PC-9 (cell line): ENCODE measurements at places on chromosomes 1 and 21.

GRCh38 chr1:169387399-169387798, 19.4 kb downstream of the BLZF1 start:
- no peak for DNase-seq

GRCh38 chr1:86450847-86451246, 17.9 kb upstream of the CLCA1 start:
- DNase-seq = no peak

- DNase-seq = no peak
Measured at GRCh38 chr1:25468033-25468432, 37.3 kb downstream of the MACO1 start.

GRCh38 chr1:230828421-230828820, 39.9 kb downstream of the C1orf198 start:
- DNase-seq = no peak

- no peak for DNase-seq
Measured at GRCh38 chr1:11252538-11252937, 9.8 kb downstream of the MTOR start.

DNA sequence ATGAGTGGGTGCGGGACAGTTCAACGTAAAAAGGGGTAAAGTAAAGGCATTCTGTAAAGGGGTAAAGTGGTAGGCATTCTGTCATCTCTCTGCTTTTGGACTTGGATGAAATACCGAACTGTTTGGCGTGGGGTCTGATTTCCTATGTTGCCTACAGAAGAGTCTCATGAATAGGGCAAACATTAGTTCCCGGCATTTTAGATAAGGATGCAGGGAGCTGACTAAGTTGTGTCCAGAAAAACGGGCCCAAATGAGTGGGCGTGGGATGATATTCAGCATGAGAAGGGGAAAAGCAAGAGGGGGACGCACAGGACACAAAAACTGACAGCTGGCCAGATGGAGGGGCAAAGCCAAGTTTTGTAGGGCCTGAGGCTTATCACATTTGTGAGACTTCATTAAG, 2.9 kb upstream of the RHOU start:
- no peak for DNase-seq

GRCh38 chr1:153937331-153937730, 9.2 kb downstream of the DENND4B start:
- no peak for DNase-seq
